ENCODE measurements at places on chromosomes 12 and 14. TPM values are rescaled to one million over a fixed set of nuclear protein-coding genes. Genes with fewer than 3 reads are reported as not detected.

The CCDC177 gene
- not detected for total RNA-seq

The STYK1 gene
- 0.28 TPM for total RNA-seq

The RPGRIP1 gene
- 0.54 TPM for total RNA-seq

The CCDC197 gene
- not detected for total RNA-seq

The RNASE7 gene
- total RNA-seq, result not detected

The TMCC3 gene
- total RNA-seq, result 1.0 TPM

The SLC39A2 gene
- total RNA-seq, result not detected

The NID2 gene
- 15.1 TPM for total RNA-seq

The SIX1 gene
- 9.3 TPM for total RNA-seq

The BDKRB1 gene
- total RNA-seq, result 0.58 TPM

The PMCH gene
- not detected for total RNA-seq
